ENCODE measurements at places on chromosomes 4 and X. TPM values are rescaled to one million over a fixed set of nuclear protein-coding genes. Genes with fewer than 3 reads are reported as not detected.

The ARHGAP6 gene
- 4.4 TPM for total RNA-seq

The GSX2 gene
- under 0.01 TPM for total RNA-seq

The ZNF275 gene
- 7.7 TPM for total RNA-seq

The UGDH gene
- 171 TPM for total RNA-seq

The GBA3 gene
- not detected for total RNA-seq

The CRLF2 gene
- not detected for total RNA-seq

The RS1 gene
- not detected for total RNA-seq

Data from regular cardiac myocyte (primary cell).